ENCODE measurements at places on chromosomes 5 and 9.

DNA sequence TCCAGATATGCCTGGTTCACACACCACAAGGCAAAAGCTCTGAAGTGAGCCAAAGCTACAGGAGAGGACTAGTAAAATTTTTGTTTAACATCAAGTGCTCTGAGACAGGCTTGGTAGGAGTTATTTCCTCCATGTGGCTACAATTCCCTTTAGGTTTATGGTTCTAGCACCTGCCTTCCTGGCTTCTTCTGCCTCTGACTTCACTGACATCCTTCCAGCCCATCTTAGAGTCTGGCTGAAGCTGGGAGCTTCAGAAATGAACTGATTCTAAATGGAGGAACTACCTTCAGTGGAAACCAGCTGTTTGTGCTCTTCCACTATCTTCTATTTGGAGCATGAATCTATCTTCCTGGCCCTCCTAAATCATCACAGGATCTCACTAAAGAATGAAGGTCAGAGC is 215.3 kb upstream of the FBXL7 start:
- DNase-seq, result no peak

DNA sequence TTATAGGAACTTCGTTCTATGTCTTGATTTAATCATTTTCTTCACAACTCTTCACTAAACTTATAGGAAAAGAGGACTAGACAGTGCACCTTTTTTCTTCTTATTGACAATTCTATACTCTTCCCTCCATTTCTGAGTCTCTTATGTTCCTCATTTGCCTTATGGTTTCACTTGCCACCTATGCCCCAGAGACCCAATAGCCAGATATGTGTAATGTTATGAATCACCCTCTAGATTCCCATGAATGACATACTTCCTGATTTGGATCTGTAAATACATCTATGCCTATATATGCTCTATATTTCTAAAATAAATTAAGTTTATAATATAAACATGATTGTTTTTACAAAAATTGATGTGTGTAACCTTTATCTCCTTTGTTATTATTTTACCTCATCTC is 514.1 kb upstream of the MEF2C start:
- DNase-seq, result no peak

DNA sequence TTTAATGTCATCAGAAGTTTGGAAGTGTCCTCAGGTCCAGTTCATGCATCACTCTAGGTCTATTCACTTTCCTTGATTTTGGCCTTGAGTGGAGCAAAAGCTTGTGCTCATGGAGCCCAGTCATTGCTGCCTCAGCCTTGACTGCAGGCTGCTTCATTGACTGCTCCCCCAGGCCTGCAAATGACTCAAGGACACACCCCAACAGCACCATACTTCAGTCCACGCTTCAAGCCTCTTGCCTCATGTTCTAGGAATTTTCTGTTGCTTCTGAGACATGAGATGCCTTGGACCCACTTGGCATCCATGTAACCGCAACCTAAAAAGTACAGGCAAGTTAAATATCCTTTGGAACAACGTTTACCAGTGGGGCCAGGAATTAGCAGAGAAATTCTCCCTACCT is 193.7 kb downstream of the PIK3R1 start:
- DNase-seq, result no peak

- DNase-seq, result no peak
These were observed 214.7 kb upstream of the TLX3 start for GRCh38 chr5:171094356-171094755.

- DNase-seq, result no peak
These were observed 31.3 kb downstream of the AGXT2 start for GRCh38 chr5:35016174-35017051.

DNA sequence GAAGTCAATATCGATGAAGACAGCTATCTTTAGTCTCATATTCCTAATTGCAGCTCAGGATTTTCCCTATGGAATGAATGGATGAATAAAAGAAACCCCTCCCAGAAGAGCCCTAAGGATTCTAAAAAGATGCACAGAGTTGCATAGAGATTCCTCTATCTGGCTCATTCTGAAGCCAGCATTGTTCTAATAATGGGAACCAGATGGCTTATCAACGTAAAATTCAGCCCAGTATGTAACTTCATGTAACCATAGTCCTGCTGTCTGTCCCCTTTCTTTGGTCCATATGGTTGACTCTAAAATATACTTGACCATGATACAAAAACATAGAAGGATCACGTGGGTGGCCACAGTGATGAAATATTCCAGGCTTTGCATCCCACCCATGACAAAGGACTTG is 508.6 kb downstream of the RASEF start:
- no peak for DNase-seq

DNA sequence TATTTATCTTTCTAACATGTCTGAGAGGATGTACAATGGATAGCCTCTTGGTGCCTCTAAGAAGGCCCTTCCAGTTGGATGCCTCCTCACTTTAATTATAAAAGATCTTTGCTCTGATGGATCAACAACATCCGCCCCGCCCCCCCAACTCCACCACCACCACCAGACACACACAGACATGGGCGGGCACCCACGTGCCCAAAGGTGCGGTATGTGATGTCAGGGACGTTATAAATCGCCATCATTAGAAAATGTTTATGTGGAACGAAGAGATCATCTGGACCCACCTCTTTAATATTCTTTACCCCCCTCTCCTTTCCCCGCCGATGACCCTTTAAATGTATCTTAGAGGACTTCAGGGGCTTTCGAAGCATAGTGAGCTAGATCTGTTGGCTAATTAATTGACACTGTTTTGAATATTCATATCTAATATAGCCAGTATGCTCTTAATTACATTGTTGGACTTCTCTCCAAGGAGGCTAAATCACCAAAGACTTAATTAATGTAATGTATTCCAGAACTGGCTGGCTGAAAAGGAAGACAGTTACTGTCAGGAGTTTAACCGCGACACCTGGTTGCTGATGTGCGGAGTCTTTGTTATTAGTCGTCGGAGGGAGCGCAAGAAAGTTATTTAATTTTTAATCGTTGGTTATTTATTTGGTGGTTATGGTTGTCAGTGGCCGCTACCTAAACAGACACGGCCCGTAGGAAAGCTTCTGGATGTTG is 6.1 kb upstream of the FOXB2 start:
- no peak for DNase-seq

DNA sequence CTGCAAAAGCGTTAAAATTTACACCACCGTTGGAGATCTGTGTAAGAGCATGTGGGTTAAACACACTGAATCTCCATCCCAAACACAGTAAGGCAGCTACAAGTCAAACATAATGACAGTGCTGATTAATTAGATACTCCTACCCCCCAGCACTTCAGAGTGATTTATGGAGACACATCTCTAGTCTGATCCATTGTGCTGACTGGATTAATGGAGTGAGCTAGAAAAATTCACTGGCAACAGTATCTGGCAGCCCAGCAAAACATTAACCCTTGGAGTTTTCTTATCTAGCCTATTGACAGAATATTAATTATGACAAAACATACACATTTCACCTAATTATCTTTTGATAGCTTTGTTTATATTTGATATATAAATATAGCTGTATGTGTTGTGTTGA is 188.6 kb upstream of the ISL1 start:
- DNase-seq, result no peak

DNA sequence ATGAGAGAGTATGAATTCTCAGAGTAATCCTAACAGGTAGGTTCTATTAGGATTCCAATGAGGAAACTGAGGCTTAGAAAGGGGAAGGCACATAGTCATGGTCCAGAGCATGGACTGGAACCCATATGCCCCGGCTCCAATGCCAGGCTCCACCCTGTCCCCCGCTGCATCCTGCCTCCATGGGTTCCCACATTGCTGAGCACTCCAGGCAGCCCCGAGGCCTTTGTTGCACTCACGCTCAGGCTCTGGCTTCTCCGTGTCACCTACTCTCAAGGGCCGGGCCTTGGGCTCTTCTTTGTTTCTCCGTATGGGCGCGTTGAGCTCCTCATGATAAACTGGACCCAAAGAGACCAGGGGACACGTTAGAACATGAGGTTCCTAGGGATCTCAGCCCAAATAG is 5.0 kb upstream of the TOR1A start:
- DNase-seq, result no peak

All from activated T-helper 1 cell treated with anti-CD3 and anti-CD28 coated beads, Interleukin-2, amount 50 U/mL, for 16 hours (primary cell).